Activated CD4-positive, alpha-beta T cell treated with anti-CD3 and anti-CD28 coated beads for 4 hours (primary cell): ENCODE measurements at places on chromosomes 4 and X.

- peak; percentile 3 for DNase-seq
Observed at GRCh38 chrX:106802388-106803275, at the start of gene TBC1D8B. Gene TBC1D8B, plus strand, starts transcription at chrX:106802673. Its CDS starts 181 bp downstream, at chrX:106802854.

DNA sequence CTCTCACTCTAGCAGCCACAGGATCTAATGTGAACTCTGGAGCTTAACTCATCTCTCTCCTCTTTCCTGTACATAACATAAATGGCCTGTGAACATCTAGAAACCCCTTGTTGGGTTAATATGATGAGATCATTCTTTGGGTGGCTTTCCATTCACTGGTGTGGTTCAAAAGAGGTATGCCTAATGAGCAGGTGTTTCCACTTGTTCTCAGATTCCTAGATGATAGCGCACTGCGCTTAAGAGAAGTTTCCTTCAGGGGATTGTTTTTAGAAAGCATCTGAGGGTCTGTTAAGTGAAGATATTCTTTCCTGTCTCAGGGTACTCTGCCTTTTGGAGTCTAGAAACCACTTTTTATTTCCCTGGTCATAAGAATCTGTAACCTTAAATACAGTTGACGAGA lies 32.5 kb downstream of the FRMPD4 start:
- DNase-seq: no peak

DNA sequence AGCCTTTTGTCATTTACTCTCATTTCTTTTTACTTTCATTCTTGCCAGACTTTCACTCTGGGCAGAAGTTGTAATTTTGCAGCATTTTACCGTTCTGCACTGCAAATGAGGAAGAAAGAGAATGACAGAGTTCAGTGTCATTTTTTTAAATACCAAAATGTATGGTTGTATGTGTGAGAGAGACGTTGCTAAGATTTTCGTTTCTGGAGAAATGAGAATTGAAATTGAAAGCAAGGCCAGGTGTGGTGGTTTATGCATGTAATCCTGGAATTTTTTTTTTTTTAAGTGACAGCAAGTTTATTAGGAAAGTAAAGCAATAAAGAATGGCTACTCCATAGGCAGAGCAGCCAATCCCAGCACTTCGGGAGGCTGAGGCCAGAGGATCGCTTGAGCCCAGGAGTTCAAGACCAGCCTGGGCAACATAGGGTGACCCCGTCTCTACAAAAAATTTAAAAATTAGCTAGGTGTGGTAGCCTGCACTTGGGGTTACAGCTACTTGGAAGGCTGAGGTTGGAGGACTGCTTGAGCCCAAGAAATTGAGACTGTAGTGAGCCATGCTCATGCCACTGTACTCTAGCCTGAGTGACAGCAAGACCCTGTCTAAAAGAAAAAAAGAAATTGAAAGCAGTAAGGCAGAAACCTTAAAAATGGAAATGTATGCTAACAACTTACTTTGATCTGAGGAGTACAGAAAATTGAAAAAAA lies 12.9 kb downstream of the DCK start:
- no peak for DNase-seq

- no peak for DNase-seq
Observed at GRCh38 chrX:118423558-118423957, 72.1 kb upstream of the DOCK11 start.

- DNase-seq: no peak
Observed at GRCh38 chrX:133980406-133980805, 5.0 kb downstream of the GPC3 start.

GRCh38 chr4:6719611-6720179 lies 3.7 kb downstream of the BLOC1S4 start:
- no peak for DNase-seq

GRCh38 chrX:41338436-41338835 lies 4.5 kb downstream of the DDX3X start:
- no peak for DNase-seq

DNA sequence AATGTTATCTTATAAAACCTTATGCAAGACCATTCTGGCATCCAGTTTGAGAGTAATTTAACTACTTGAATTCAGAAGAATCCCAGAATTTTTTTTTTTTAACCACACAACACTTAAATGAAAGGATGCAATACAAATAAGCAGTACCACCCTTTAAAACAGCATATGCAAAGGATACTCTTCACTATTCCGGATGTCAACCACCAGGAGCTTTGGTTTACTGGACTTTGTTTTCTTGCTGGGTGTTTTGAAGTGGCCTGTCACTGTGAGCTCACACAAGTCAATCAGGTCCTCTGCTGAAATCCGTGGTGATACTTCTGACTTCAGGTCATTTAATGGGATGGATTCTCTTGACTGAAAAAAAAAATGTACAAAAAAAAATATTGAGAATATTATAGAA lies 200.0 kb downstream of the TBCK start:
- DNase-seq: no peak

DNA sequence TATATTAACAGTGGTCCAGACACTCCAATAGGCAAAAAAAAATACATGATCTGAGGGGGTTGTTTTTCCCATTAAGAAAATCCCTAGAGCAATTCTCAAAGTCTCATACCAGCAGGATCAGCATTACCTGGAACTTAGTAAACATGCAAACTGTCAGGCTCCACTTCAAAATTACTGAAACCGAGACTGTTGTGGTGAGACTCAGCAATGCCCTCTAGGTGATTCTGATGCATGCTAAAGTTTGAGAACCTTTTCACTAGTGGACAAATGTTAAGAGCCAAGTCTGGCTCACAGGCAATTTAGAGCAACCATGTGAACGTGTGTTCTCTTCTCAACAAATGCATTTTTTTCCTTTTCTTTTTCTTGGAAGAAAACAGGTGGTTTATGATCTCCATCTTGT lies 30.2 kb downstream of the NEK1 start:
- DNase-seq: no peak

DNA sequence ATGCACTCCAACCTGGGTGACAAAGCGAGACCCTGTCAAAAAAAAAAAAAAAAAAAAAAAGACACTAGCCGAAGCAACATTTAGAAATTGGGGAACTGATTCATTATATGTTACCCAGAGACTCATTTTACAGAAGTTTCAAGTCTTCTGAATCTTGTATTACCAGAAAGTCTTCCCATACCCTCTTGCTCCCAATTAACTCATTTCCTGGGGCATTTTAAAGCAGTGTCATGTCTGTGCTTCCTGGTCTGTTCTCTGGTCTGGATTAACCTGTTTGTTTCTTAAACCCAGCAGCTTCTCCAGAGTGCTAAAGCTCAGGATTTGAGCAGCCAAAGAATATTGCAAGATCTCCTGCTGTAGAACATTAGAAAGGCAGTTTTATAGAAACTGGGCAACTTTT lies 43.7 kb downstream of the FRMPD3 start:
- no peak for DNase-seq

DNA sequence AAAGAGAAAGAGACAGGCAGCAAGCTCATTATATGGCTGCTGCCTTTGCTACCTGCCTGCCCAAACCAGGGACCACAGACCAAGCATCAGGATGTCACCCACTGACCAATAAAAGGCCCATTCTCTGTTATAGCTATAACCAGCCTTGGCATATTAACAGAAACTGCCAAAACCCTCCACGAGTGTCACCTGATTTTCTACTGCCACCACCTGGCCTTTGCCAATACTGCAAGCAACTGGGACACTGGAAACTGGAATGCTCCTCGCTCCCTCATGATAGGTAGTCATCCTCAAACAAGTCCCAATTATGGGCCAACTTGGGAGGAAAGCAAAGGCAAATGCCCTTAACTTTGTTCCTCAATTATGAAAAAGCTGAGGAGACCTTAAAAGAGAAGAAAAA lies 76.0 kb downstream of the SPIN4 start:
- no peak for DNase-seq

- DNase-seq: no peak
Observed at GRCh38 chr4:122548452-122548851, 72.4 kb downstream of the IL21 start.

DNA sequence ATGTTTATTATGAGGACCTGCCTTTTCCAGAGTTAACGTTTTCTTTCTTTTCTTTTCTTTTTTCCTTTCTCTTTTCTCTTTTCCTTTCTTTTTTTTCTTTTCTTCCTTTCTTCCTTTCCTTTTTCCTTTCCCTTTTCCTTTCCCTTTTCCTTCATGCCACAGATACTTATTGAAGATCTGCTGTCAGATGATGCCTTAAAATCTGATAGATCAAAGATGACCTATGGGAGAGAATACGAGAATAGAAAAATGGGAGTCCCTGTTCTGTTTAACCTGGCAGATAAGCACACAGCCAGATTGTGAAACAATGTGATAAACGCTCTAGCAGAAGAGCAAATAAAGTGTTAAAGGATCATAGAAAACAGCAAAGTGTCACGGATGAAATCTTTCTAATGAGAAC lies 38.9 kb downstream of the AFF1 start:
- no peak for DNase-seq

DNA sequence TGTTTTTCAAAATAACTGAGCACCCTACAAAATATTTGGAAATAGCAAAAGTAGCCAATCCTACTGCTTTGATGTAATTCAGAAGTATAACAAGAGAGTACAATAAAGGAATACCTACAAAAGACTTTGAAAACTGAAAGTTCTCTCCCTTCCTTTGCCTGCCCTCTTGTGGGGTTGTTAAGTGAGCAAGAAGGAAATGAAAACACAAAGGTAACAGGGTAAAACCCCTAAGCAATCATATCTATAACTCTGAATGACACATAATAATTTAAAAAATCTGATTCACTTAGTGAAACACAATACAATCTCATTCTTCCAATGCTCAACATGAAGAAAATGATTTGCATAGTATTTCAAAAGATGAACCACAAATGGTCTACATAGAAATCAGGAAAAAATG lies 98.2 kb downstream of the FRYL start:
- DNase-seq: no peak

DNA sequence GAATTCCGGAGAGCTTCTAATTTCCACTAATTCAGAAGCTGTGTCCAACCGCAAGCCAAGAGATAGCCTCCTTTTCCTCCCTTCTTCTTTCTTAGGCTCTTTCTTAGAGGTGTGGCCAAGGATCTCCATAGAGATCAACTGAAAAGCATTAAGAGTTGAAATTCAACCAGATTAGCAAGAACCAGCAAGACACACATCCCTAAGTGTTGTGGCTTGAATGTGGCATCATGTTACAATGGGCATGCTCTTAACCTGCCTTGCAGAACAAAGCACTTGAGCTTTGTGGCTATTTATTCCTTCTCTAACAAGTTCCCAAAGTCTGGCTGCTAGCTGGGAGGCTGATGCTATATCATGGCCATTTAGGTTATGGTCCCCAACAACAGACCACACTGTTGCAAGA lies 10.4 kb downstream of the ANOS1 start:
- no peak for DNase-seq

DNA sequence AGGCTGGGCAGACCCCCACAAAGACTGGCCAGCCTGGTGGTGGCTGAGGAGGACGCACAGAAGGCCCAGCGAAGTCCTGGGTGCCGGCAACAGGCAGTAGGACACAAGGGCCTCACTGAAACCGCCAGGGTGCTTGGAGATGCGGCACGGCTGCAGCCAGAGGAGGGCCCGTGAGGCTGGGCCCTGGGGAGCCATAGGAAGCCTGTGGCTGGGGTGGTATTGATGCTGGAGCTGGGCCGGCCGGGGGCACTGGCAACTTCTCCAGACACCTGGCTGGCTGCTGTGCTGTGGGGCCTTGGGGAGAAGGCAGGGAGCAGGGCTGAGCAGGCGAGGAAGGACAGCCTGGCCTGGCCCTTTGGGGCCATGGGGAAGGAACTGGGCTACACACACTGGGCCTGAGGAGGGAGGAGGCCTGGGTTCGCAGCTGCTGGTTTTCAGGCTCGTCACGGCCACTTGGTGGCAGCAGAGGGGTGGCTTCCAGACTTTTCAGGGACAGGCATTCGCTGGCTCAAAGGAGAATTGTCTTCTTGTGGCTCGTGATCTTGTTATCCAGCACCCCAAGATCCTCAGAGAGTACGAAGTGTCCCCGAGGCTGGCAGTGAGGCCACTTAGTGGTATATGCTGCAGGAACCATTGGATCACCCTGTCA lies 37.2 kb downstream of the ATP2B3 start:
- peak; percentile 59 for DNase-seq

DNA sequence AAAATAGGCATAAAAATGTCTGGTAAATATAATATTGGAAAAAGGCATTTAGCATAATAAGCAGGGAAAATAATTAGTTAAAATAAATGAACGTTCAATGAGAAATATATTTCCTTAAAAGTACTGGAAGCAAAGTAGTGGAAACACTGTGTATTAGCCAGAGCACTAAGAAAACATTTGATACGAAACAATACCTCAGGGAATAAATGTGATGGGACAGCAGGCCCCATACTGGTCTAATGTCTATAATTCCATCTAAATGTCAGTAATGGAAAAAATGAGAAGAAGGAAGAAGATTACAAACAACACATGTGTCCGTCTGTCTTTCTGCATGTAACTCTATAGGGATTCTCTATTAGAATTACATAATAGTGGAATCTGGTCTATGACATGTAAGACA lies 79.0 kb downstream of the PDE5A start:
- DNase-seq: no peak

DNA sequence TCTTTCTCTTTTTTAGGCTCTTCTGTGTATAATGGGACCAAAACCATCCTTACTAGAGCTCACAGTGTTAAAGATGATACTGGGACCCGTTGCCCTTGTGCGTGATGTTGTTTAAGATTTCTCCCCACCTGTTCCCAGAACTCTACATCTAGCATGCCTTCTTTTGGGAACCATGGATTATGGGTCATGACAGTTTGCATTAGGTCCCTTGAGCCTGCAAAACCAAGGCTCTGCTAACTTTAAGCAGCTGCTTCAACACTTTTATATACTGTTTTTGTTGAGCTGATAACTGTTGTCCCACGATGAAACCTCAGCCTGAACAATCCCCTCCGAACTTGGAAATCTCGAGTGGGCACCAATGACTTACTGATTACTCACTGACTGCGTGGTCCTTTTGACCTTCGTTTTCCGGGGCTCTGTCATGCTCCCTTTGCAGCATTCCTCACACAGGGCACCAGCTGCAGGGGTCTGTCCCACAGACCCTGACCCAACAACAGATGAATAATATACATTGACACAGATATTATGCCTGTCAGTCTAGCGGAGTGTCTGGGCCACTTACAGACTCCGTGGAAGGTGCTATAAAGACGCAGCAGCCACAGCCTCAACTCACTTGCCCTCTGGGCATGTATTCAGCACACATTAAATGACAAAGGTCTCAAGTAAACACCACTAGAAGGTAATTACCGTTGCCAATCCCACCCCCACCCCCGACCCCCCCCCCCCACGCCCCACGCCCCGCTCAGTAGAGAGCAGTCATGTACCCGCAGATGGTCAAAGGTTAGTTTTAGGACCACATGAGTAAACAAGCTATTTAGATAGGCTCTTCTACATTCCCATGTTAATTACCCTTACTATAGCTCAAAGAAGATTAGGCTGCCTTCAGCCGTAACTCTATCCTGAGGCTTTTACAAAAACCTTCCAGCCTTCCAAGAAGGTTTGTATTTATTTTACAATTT lies 162.0 kb upstream of the WDFY3 start:
- DNase-seq: no peak

DNA sequence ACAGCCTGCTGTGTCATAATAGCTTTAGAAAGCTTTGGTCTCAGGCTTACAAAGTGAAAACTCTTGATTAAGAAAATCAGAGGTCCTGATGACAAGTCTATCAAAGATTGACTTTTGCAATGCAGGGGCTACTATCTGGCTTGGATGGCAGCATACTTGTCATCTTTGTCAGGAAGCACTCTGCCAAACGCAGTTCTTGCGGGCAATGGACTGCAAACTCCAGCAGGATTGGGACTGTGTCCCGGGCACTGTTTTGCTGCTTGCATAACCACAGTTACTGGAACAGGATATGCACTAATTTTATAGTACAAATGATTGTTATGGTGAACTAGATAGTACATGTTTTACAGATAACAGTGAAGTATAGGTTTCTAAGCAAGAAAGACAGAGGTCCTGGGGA lies 185.6 kb downstream of the IQCM start:
- no peak for DNase-seq
